T-helper 17 cell (primary cell): ENCODE measurements at places on chromosomes 2 and 18. TPM values are rescaled to one million over a fixed set of nuclear protein-coding genes. Genes with fewer than 3 reads are reported as not detected.

- H3K4me3 ChIP-seq = peak overlapping the region; percentile 93
- no peak for DNase-seq
- peak overlapping the region; percentile 92 for H3K27ac ChIP-seq
- peaks cover 30% of the 10 kb centered on the region for H3K4me1 ChIP-seq
Observed at GRCh38 chr2:73386342-73386868, 769 bp downstream of the ALMS1 start.

DNA sequence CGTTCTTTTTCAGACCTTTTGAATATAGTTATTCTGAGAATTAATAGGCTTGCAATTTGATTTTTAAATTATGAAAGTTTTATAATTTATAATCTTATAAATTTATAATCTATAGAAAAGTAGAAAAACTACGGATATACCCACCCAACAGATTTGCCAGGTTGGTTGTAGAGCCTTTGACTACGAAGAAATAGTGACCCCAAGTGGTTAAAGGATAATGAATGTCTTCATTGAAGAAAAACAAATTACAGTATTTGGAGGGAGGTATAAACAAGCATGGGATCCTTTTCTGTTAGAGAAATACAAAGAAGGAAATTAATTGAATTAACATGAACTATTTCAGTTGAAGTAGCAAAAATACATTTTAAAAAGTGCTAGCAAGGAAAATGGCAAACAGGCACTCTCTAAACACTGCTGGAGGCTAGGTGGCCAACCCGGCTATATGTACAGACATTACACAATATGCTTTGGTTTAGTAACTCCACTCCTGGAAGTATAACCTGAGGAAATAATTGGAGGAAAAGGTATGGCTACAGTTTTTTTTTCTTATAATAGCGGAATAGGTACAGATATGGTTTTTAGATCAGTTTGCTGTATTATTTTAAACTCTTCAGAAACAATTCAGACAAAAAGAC lies 110.9 kb downstream of the MIB1 start:
- no peak overlapping the region for H3K4me3 ChIP-seq
- H3K36me3 ChIP-seq = peaks cover 10% of the 10 kb centered on the region
- peaks cover 9% of the 10 kb centered on the region for H3K4me1 ChIP-seq
- H3K27ac ChIP-seq = no peak overlapping the region
- no peaks in the 10 kb centered on the region for H3K27me3 ChIP-seq

DNA sequence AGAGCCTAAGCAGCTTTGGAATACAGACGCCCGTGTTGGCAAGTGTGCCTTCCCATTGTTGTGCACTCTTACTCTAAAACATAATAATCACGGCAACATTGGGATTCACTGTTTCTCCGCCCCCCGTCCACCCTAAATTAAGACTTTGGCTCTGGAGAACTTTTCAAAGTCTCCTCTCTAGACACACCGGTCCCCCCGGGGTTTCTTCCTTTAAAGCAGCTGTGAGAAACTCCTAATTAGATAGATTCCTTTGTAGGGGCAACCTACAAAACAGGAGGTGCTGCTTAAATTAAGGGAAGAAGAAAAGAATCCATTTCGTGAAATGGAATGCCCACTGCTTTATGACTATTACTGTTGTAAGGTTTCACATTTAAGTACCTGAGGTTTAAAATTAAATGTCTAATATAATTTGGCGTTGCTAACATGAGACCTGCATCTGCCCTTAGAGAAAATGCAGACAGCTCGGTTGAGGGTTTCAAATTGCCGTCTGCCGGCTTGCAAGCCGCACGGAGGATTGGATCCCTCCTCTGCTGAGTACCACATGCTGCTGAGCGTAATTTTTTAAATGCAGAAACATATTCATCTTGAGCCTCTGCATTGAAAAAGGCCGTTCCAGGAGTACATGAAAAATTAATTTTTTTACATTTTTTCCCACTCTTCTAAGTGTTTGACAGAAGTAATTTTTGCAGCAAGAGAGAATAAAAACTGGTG lies 233.3 kb downstream of the GBX2 start:
- no peaks in the 10 kb centered on the region for H3K27me3 ChIP-seq
- DNase-seq = no peak
- no peak overlapping the region for H3K4me3 ChIP-seq
- H3K4me1 ChIP-seq = peaks cover 2% of the 10 kb centered on the region
- H3K27ac ChIP-seq = no peak overlapping the region
- peaks cover 5% of the 10 kb centered on the region for H3K36me3 ChIP-seq

The AQP12A gene
- total RNA-seq = not detected

- H3K36me3 ChIP-seq = peaks cover 8% of the 10 kb centered on the region
- peaks cover 11% of the 10 kb centered on the region for H3K4me1 ChIP-seq
- DNase-seq = no peak
- no peak overlapping the region for H3K4me3 ChIP-seq
- no peak overlapping the region for H3K27ac ChIP-seq
- H3K27me3 ChIP-seq = no peaks in the 10 kb centered on the region
Observed at GRCh38 chr2:241959751-241960269, 90.3 kb downstream of the RTP5 start.

- DNase-seq = no peak
- H3K27ac ChIP-seq = no peak overlapping the region
- no peaks in the 10 kb centered on the region for H3K4me1 ChIP-seq
- no peak overlapping the region for H3K4me3 ChIP-seq
Observed at GRCh38 chr2:59233920-59234319, 992.8 kb upstream of the FANCL start.

DNA sequence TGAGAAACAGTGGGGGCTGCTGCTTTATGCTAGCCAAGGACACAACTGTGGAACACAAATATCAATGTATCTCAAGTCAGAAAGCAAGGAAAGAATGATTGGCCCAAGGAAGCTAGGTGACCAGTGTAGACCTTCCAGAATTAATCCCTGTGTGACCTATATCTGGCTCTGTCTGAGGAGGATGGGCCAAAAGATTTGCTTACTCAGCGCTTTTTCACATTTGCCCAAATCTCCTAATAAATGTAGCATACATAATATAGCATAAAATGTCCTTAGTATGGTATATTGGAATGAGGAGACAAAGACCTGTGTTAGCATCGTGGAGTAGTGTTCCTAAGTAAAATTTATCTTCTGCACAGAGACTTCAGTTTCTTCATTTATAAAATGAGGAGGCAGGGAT lies 66.7 kb upstream of the NT5C1B start:
- H3K27ac ChIP-seq = no peak overlapping the region
- H3K4me3 ChIP-seq = no peak overlapping the region
- DNase-seq = no peak

DNA sequence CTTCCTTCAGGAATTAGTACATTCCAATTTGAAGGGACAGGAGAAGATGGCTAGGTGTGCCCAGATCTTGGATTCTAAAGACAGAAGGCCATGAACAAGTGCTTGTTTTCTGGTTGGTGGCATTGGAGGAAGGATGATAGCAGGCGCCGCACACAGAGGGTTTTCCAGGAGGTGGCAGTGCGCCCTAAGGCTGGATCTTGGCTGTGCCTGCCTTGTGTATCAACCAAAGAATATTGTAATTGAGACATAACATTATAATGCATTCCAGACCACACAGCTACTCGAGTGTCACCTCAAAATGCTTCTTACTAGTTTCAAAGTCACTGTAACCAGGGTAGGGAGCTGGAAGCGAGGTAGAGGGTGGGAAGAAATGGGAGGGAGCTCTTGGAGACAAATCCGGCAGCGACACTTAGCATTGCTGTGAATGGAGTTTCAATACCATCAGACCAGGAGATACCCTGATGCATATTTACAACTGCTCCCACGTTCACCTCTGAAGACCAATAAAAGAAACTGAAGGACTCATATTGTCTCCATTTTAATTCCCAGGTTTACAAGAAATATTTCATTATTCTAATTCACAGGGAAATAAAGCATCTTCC lies 42.5 kb downstream of the CPO start:
- no peak overlapping the region for H3K27ac ChIP-seq
- H3K36me3 ChIP-seq = no peaks in the 10 kb centered on the region
- peaks cover 16% of the 10 kb centered on the region for H3K27me3 ChIP-seq
- H3K4me3 ChIP-seq = no peak overlapping the region
- peak; percentile 19 for DNase-seq
- peaks cover 11% of the 10 kb centered on the region for H3K4me1 ChIP-seq

The PRKAG3 gene
- not detected for total RNA-seq

- H3K27me3 ChIP-seq = no peaks in the 10 kb centered on the region
- H3K4me1 ChIP-seq = no peaks in the 10 kb centered on the region
Observed at GRCh38 chr18:1658908-1659566, 754.4 kb downstream of the ADCYAP1 start.

DNA sequence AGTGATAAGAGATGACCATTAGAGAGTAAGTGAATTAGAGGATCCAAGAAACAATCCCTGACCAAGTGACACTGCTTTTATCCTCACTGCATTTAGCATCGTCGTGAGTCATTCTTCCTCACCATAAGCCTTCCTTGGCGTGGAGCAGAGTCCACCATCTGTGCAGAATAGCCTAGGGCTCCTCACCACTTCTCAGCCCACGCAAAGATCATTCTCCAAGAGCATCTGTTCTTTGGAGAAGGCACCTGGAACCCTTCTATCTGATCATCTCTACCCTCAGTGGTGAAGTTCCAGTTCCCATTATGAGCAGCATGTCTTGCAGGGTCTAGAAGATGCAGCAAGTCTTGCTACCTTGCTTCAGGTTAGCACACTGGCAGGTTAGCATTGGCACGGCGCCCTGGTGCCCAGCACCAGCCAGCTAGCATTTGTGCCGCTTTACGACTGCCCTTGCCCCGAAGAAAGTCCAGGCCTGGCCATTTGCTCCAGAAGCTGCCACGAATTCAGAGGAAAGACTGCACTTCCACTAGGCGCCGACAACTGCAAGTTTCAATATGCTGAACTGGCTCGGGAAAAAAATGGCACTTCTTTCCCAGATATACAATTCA lies 225.8 kb downstream of the TTC32 start:
- H3K4me3 ChIP-seq = no peak overlapping the region
- peaks cover 50% of the 10 kb centered on the region for H3K27me3 ChIP-seq
- no peak for DNase-seq
